Pancreas (tissue), 10 donors: ENCODE measurements at places on chromosomes 13 and 19.
A peak's percentile ranks its signal among the peaks of the same experiment; 100 is the strongest.

- DNase-seq = no peak
Observed at GRCh38 chr13:71830323-71830722, 36.7 kb downstream of the DACH1 start.

DNA sequence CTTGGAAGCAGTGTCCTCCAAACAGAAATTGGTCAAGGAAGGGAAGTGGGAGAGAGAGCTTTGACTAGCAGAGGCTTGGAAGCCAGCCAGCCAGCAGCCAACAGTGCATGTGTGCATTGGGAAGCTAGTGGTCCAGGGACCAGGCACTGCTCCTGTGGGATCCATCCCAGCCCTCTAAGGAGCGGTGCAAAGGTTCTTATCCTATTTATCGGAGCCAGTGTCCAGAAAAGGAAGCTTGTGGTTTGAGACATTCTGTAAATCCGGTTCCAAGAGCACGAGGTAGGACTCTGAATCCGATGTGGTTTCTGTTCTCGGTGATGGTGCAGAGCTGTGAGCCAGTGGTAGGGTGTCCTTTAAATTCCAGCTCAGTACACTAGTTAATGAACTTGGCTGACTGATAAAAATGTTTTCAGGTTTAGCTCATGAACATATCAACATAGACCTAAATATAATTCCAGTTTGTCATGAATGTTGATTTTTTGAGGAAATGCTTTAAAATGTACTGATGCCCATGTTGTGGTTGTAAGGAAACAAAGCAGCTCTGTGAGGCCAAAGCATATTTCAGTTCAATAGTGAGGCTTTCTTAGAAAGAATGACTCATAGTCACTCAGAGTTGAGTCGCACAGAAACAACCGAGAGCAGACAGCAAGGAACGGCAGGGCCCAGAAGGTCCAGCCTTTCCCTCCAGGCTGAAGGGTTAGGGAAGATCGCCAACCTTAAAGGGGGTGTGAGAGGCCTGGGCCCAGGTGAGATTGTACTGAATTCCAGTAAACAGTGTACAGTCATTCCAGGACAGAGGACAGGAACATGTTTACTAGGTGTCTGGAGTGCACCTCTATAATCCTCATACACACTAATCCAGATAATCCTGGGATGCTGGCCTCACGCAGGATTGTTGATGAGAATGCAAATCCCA is 21.5 kb upstream of the GARRE1 start:
- peak; percentile 40 for DNase-seq

DNA sequence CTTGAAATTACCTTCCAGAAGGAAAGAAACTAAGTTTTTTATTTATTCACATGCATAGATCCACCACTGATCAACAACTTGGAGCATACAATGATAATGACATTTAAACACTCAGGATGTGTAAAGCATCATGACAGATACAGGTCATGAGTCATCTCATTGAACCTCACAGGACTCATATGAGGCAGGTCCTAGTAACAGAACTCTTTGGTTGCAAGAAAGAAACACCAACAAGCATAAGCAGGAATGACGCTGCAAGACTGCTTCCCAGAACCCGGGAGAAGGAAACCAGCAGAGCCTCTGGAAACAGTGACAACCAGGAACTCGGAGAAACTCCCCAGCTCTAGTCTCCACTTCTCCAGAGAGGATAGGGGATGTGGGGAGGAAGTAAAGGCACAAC is 60.8 kb upstream of the IPO5 start:
- no peak for DNase-seq

GRCh38 chr13:99995589-99996380 is 14.2 kb downstream of the ZIC2 start:
- no peak for DNase-seq

- peak; percentile 14 for DNase-seq
Observed at GRCh38 chr13:78022164-78022877, 103.7 kb upstream of the EDNRB start.

DNA sequence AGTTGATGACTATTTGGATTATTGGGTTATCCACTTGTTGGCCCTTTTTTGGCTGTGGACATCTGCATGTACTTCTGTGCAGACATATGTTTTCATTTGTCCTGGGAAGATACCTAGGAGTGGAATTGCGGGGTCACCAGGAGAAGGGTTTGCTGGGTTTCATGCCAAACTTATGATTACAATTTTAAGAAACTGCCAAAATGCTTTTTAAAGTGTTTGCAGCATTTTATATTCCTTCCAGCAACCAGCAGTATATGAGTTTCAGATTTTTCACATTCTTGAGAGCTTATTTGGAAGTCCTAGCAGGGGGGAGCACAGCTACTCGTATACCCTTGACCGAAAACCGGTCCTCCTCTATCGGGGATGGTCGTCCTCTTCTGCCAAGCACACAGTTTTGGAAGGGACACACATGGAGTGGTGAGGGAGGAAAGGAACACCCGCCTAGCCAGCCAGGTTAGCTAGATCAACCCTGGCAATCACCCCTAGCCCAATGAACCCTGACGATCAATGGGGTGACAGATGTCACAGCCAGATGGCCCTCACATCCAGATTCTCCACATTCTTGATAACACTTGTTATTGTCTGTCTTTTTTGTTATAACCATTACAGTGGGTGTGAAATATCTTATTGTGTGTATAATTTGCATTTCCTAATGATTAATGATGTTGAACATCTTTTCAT is 26.7 kb upstream of the RNF113B start:
- DNase-seq = no peak

DNA sequence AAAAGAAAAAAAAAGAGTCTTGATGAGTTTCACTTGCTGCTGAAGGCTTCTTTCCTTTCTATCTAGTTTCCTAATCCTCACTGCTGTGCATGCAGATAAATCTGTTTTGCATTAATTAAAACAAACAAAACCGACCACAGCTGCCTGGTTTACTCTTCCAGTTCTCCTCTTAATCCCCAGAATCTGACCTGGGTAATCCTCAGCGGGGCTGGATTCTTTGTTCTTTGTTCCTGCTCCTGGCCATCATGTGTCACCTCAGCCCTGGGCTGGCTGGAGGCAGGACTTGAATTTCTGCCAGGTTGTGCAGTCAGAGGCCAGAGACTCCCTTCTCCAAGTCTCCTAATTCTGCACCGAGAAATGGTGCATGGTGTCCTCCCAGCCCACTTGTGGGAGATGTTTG is 52.2 kb upstream of the CYP4F8 start:
- DNase-seq = no peak

GRCh38 chr19:53947624-53948023 is 15.1 kb upstream of the CACNG8 start:
- DNase-seq = no peak

- DNase-seq = no peak
Observed at GRCh38 chr13:58830841-58831240, 1199.3 kb downstream of the PCDH17 start.

GRCh38 chr13:25288966-25289365 is 1.7 kb upstream of the MTMR6 start:
- no peak for DNase-seq

- DNase-seq = no peak
Observed at GRCh38 chr13:102873653-102874052, 27.8 kb downstream of the ERCC5 start.

- no peak for DNase-seq
Observed at GRCh38 chr13:49502954-49503353, 7.2 kb downstream of the PHF11 start.

GRCh38 chr19:34430738-34431625 is 2.8 kb downstream of the UBA2 start:
- no peak for DNase-seq

DNA sequence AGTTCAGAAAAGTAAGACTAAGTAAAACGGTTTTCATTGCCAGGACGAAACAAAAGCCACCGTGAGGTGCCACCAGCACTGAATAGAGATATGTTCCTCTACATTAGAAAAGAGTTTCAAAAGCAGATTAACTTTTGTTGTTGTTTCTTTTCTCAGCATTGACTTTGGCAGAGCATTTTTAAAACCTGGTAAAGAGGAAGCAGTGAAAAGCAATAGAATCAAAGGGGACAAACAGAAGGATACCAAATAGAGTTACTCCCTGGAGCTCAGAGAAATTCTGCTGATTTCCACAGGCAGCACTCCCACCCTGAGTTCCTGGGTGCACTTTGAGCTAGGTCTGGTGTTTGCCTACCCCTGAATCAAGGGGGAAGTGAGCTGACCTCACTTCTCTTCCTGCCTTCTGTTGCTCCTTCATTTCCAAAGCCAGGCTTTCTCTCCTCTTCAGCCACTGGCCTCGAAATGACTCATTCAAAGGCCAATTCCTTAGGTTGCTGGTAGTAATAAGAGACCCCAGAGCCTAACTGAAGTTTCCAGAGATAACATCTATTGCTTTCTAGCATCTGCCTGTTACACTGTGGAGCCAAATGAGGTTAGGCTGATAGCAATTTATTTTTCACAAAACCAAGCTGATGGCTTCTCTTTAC is 11.3 kb upstream of the ERICH6B start:
- no peak for DNase-seq

DNA sequence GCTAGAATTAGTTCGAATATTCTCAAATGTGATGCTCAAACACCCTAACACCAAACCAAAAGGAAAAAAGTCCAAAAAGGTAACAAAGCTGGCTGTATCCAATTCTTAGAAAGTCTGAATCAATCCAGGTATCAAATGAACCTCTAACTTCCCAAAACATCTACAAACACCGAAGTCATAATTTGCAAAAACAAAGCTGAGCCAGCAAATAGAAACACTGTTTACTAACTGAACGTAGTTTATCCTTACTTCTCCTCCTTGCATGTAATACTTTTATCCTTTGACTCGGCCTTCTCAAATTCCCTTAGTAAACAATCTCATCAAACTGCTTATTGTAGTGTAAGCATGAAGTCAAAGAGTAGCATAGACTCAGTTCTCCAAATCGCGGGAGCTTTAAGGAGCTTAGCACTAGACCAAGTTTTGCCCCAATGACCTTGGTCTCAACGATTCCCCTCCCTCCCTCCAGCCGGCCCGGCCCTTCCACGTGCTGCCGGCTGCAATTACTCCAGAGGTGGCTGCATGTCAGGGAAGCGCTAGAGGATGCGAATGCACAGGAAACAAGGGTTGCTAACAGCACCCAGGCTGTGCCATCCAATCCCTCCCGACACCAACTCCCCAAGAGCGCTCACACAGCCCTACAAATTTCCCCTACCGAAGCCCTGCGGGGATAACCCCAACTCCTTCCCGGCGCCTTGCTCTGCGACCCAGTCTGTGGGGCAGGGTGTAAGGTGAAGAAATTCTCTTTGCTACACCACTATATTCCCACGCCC is 693 bp downstream of the XPO4 start:
- peak; percentile 36 for DNase-seq
